Stomach (tissue), 19 donors: ENCODE measurements at places on chromosomes 1 and 21. TPM values are rescaled to one million over a fixed set of nuclear protein-coding genes. Genes with fewer than 3 reads are reported as not detected.

The DNAJC8 gene
- total RNA-seq: 51.7 TPM

- DNase-seq: peak; percentile 62
Observed at GRCh38 chr1:25572708-25573590, 29.5 kb downstream of the LDLRAP1 start.

DNA sequence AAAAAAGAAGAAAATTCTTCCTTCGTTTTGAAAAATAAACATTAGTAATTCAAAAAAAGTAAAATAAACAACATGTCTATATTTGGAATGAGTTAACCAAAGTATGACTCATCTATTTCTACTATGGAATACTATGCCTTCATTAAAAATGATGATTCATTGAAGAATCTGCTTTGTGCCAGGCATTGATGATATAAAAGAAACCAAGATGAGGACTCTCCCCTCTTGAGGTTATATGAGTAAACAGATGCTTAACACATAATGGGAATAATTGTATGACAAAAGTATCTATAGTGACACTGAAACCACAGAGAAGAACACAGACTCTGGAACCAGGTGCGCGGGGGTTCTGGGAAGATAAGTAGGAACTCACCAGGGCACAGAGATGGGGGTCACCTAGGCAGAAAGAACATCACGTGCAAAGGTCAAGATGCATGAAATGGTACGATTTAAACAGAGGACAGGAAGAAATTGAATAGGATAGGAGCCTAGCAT is 18.8 kb downstream of the ELF3 start:
- DNase-seq: no peak

- no peak for DNase-seq
Observed at GRCh38 chr21:41064951-41065350, 103.0 kb upstream of the BACE2 start.

- DNase-seq: peak; percentile 62
Observed at GRCh38 chr1:21865943-21866706, 54.1 kb downstream of the LDLRAD2 start.

- DNase-seq: no peak
Observed at GRCh38 chr1:157140063-157140588, 1.9 kb upstream of the ETV3 start.

DNA sequence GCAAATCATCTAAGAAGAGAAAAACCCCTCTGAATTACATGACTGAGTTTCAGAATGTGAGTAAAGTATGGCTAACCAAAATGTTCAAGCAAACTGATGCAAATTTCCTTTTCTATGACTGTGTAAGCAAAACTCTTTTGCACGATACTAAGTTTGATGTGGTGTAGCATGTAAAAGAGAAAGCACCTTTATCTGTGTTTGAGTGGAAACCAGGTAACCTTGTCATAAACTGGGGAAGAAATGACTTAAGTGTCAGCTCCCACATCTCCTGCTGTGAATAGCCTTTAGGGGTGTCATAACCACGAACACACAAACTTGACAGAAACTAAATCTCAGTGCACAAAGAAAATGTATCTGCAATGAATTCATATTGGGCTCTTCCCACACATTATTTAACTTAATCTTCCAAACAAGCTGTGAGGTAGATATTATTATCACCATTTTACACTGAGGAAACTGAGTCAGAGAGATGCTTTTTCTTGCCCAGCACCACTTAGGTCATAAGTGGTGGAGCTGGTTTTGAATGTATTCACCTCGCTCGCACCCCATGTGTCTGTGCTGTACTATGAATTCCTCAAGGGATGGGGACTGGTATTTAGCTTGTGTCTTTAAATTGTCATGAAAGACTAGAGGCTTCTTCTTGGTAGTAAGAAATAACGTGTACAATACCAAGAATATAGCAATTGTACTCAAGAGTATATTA is 32.9 kb upstream of the IL12RB2 start:
- no peak for DNase-seq

- no peak for DNase-seq
Observed at GRCh38 chr1:151829352-151830046, 2.1 kb downstream of the RORC start.

GRCh38 chr21:45331531-45332147 is 43.9 kb upstream of the POFUT2 start:
- DNase-seq: no peak

The GPR89A gene
- total RNA-seq: 17.4 TPM

The IGSF21 gene
- not detected for total RNA-seq

DNA sequence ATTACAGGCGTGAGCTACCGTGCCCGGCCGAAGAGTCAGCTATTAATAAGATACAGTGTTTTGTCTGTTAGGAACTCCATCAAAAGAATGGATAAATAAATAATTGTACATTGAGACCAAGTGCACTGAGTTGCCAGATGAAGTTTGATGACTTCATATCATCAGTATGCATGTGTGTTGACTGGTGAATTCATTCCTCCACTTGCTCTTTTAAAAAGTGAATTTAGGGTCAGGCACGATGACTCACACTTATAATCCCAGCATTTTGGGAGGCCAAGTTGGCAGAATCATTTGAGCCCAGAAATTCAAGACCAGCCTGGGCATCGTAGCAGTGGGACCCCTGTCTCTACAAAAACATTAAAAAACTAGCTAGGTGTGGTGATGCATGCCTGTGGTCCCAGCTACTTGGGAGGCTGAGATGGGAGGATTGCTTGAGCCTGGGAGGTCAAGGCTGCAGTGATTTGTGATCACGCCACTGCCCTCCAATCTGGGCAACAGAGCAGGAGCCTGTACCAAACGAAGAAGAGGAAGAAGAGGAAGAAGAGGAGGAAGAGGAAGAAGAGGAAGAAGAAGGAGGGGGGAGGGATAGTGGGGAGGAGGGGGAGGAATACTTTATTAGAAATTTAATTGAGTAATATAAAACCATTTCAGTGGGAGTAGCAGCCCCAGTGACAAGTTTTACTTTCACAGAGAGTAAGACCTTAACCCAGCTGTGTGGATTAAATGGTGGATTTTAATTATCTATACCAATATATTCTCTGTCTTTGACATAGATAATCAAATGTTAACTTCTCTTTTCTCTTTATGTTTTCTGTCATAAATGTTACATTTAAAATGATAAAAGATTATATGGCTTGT is 74.9 kb downstream of the CCDC18 start:
- no peak for DNase-seq

The COL8A2 gene
- 3.5 TPM for total RNA-seq

The GSTM1 gene
- not detected for total RNA-seq

DNA sequence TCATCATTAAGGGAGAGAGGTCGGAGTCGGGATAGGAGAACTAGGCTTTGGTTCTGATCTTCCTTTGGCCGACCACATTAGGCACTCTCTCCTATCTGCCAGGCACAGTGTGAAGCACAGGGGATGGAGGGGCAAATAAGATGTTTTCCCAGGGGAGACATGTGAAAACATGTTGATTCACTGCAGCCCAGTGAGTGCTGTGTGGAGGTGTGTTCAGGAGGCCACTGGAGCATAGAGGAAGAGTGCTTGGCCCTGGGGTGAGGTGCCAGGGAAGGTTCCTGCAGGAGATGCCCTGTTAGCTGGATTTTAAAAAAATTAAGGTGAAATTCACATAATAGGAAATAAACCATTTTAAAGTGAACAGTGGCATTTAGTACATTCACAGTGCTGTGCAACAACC is 3.7 kb downstream of the VANGL2 start:
- DNase-seq: no peak

GRCh38 chr21:42865776-42866160 is 13.6 kb downstream of the WDR4 start:
- DNase-seq: no peak

The OR2L8 gene
- total RNA-seq: not detected
